ENCODE measurements at places on chromosomes 13 and 19. TPM values are rescaled to one million over a fixed set of nuclear protein-coding genes. Genes with fewer than 3 reads are reported as not detected.

- no peak for DNase-seq
- H3K36me3 ChIP-seq, result peaks cover 3% of the 10 kb centered on the region
- H3K4me1 ChIP-seq, result no peaks in the 10 kb centered on the region
- no peak overlapping the region for H3K4me3 ChIP-seq
These were observed 80.2 kb downstream of the DPF1 start for GRCh38 chr19:38143847-38144246.

DNA sequence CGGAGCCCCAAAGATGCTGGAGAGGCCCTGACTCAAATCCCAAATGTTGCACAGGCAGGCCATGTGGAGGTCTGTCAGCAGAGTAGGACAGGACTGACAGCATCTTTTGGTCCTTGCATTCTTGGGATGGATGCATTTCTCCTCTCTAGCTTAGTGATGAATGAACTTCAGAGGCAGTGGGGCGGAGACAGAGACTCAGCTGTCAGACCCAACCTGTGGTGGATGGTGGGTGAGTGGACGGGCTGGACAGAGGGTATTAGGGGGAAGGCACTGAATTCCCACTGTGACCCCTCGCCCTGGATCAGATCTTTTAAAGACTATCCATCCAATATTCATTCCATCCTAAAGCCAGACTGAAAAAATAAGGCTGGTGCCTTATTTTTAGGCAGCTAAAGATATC lies 39.3 kb upstream of the GJB6 start:
- no peak overlapping the region for H3K27ac ChIP-seq
- no peaks in the 10 kb centered on the region for H3K4me1 ChIP-seq
- no peak for DNase-seq
- H3K4me3 ChIP-seq, result no peak overlapping the region
- H3K27me3 ChIP-seq, result peaks cover 10% of the 10 kb centered on the region

DNA sequence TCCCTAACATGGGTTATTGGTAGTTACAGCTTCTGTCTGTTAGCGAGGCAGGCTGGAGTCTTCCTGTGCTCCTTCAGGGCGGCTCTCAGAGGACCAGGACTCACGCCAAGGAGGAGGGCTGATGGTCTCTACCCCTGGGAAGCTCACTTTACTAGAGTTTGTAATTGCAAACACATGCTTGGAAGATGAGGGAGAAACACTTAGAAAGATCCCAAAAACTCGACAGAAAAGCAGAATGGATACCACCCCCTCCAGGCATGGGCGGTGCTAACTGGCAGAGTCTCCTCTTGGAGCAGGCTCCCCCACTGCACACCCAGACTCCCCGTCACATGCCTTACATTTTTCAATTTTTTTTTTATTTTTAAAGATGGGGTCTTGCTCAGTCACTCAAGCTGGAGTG lies 62.0 kb downstream of the PARP4 start:
- no peak for DNase-seq
- no peaks in the 10 kb centered on the region for H3K4me1 ChIP-seq
- H3K36me3 ChIP-seq, result peaks cover 65% of the 10 kb centered on the region
- no peak overlapping the region for H3K27ac ChIP-seq

DNA sequence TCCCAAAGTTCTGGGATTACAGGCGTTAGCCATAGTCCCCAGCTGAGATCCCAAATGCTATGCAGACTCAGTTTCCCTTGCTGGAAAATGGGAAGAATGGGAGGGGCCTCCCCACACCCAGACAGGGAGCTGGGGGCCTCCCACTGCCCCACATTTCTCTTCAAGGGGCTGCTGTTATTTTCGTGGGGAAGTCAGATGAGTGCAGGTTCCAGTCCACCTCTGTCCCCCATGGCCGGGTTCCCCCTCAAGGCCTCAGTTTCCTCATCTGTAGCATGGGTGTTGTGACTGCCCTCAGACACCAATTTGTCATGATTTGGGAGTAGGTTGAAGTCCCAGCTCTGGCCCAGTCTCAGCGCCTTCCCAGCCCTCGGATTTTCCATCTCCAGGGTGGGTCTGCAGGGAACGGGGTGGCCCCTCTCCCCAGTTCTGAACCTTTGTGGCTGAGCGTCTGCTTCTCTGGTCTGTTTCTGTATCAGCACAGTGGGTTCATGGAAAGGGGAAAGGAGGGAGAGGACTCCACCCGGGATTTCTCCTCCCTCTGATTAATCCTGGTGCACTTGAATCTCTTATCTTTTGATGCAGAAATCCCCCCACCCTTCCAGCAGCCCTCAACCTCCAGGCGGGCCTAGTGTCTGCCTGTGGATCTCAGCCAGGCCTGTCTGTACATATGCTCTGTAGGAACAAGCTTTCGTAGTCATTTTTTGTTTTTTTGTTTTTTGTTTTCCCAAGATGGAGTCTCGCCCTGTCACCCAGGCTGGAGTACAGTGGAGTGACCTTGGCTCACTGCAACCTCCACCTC lies 12.2 kb downstream of the NFIC start:
- peaks cover 13% of the 10 kb centered on the region for H3K36me3 ChIP-seq
- H3K27me3 ChIP-seq, result peaks cover 3% of the 10 kb centered on the region
- no peak overlapping the region for H3K27ac ChIP-seq

NLRP4 gene
- under 0.01 TPM for total RNA-seq

SNAPC2 gene
- 6.4 TPM for total RNA-seq
